ENCODE measurements at places on chromosomes 5 and 9.

- DNase-seq = no peak
Measured at GRCh38 chr9:135516132-135516860, 4.9 kb upstream of the LCN1 start.

- no peak for DNase-seq
Measured at GRCh38 chr9:112839331-112839730, 51.3 kb downstream of the SLC46A2 start.

GRCh38 chr5:121937762-121938161, 24.0 kb upstream of the SRFBP1 start:
- no peak for DNase-seq

- DNase-seq = no peak
Measured at GRCh38 chr5:97842687-97843086, 659.6 kb upstream of the RIOK2 start.

DNA sequence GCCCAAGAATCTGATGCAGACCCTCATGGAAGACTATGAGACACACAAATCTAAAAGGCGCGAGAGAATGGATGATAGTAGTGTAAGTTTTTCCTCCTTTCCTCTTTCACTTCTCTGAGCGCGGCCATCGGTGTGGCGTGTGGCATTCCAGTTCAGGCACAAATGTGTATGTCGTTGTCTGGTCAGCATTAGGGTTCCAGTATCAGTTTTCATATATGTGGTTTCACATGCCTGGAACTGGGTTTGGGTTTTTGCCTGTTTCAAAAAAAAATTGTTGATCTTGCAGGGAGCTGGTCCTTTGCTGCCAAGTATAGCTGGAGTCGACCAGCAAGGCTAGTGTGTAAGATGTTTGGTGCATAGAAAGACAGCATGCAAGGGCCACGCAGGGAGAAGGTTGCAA, 51.5 kb downstream of the C9orf152 start:
- no peak for DNase-seq

GRCh38 chr5:133336969-133337410, 275.4 kb downstream of the FSTL4 start:
- no peak for DNase-seq

- DNase-seq = no peak
Measured at GRCh38 chr5:1975406-1975715, 92.6 kb upstream of the IRX4 start.

DNA sequence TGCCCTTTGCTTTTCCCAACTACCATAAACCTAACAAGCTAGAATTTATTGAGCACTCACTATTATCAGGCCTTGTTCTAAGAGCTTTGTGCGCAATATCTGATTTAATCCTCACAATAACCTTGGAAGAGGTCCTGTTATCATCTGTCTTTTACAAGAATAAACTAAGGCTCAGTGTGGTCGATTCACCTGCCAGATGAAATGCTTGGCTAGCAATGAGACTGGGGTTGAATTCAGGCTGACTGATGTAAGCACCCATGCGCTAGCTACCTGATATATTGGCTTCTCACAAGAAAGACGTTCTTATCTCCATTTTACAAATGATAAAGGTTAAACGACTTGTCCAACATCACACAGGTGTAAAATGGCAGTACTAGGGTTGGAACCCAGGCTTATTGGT, 37.4 kb downstream of the FAT2 start:
- DNase-seq = no peak

DNA sequence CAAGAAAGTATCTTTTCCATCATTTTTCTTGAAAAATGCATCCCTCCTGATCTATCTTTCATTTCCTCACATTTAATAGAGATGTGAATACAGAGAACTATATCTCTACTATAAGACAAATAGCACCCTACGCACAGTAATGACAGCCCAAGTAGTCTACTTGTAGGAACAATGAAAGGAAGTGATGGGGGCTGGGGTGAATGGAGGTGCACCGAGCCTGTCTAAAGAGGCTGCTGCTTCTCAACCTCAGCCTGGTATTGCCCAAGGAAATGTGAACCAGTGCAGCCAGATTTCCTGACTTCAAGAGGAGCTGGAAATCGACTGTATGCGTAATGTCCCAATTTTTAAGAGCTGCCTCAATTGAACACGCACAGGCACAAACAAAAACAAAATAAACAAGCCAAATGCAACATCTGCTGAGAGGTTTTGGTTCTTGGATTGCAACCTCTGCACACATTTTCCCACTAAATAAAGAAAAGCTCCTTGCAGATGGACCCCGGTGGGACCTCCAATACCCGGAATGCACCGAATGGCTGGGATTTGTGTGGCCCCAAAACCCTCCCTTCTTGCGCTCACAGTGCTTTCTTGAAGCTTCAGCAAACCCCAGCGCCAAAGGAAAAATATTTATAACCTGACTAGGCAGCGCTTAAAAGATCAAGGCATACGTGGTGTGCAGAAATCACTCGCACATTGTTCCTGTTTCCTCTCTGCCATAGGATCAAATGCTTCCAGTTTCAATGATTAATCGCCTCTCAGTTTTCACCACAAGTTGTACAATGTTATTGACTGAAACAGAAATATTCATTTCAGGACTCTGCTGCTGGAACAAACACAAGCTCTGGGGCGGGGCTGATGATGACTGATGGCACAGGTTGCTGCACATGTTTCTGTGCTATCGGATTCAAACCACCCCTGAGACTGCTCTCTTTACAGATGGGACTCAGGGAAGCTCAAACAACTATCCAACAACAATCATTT, 68.3 kb downstream of the KCNIP1 start:
- no peak for DNase-seq

GRCh38 chr9:69895185-69895584, 74.6 kb downstream of the CFAP95 start:
- no peak for DNase-seq

- no peak for DNase-seq
Measured at GRCh38 chr5:118029807-118030206, 958.5 kb downstream of the DTWD2 start.

GRCh38 chr5:54243483-54244080, 66.8 kb downstream of the ARL15 start:
- DNase-seq = peak; percentile 47
